ENCODE measurements at places on chromosomes 5 and 9.
A peak's percentile ranks its signal among the peaks of the same experiment; 100 is the strongest.

DNA sequence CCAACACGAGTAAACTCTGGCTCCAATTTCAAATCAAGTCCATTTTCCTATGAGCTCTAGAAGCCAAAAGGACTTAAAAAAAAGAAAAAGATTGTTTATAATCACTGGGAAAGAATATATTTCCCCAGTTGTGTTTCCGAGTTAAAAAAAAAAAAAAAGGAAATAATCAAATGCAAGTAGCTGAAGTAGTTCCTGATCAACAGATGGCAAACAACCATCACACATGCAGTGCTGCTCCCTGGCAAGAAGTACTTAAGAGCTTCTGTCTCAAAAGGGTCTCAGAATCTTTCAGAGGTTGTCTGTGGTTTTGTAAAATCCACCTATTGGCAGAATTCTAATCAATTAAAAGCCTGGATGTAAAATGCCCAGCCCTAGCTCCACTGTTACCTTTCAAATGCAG, 387.9 kb downstream of the RAB3C start:
- no peak overlapping the region for H3K4me3 ChIP-seq
- peaks cover 4% of the 10 kb centered on the region for H3K36me3 ChIP-seq
- DNase-seq, result no peak
- no peaks in the 10 kb centered on the region for H3K27me3 ChIP-seq
- H3K27ac ChIP-seq, result no peak overlapping the region

- H3K4me3 ChIP-seq, result no peak overlapping the region
- no peaks in the 10 kb centered on the region for H3K27me3 ChIP-seq
- H3K27ac ChIP-seq, result no peak overlapping the region
- H3K36me3 ChIP-seq, result no peaks in the 10 kb centered on the region
Measured at GRCh38 chr5:173829826-173830225, 58.3 kb upstream of the CPEB4 start.

DNA sequence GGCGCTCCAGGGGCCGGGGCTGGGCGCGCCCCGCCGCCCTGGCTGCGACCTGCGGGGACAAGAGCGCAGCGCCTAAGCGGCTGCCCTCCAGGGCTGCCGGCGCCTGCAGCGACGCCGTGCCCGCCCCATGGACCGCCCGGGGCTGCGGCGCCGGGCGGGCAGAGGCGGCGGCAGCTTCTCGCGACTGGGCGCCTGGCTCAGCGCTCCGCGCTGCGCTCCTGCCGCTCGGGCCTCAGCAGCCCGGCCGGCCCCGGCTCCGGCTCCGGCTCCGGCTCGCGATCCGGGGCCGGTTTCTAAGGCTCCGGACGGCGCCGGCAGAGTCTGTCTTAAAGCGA, at the start of gene PITX1:
Gene PITX1, minus strand, starts transcription at position 328 of the 335 bp plus-strand sequence. CDS start 347 bp downstream, outside the sequence.
- no peak for DNase-seq
- H3K36me3 ChIP-seq, result no peaks in the 10 kb centered on the region
- no peaks in the 10 kb centered on the region for H3K27me3 ChIP-seq
- H3K4me1 ChIP-seq, result no peaks in the 10 kb centered on the region
- H3K4me3 ChIP-seq, result peak within 1 kb of the TSS; percentile 53
- no peak within 1 kb of the TSS for H3K27ac ChIP-seq

GRCh38 chr9:70816316-70816715, 305.1 kb downstream of the TRPM3 start:
- no peaks in the 10 kb centered on the region for H3K36me3 ChIP-seq
- no peak for DNase-seq
- no peak overlapping the region for H3K4me3 ChIP-seq
- H3K27me3 ChIP-seq, result no peaks in the 10 kb centered on the region

DNA sequence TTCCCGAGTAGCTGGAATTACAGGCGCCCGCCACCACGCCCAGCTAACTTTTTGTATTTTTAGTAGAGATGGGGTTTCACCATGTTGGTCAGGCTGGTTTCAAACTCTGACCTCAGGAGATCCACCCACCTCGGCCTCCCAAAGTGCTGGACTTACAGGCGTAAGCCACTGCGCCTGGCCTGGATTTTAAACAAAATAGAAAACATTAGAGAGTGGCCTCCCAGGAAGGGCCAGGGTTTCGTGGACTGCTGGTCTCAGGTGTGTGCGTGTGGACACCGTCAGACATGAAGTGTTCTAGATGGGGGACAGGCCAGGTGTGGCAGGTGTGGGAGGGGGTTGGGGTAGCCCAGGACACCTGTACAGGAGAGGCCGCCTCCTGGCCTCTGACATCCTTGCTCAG, 7.0 kb upstream of the GBGT1 start:
- no peak overlapping the region for H3K27ac ChIP-seq

- no peak overlapping the region for H3K27ac ChIP-seq
- H3K4me3 ChIP-seq, result no peak overlapping the region
- no peaks in the 10 kb centered on the region for H3K27me3 ChIP-seq
- DNase-seq, result no peak
Measured at GRCh38 chr5:57037355-57037754, 85.4 kb upstream of the MIER3 start.

GRCh38 chr9:9362332-9362731, 1250.5 kb downstream of the PTPRD start:
- H3K27me3 ChIP-seq, result no peaks in the 10 kb centered on the region
- no peak for DNase-seq
- no peaks in the 10 kb centered on the region for H3K4me1 ChIP-seq
- H3K36me3 ChIP-seq, result no peaks in the 10 kb centered on the region
- no peak overlapping the region for H3K4me3 ChIP-seq
- H3K27ac ChIP-seq, result no peak overlapping the region

GRCh38 chr5:14946815-14947620, 75.4 kb upstream of the ANKH start:
- H3K27ac ChIP-seq, result no peak overlapping the region
- no peaks in the 10 kb centered on the region for H3K36me3 ChIP-seq
- H3K27me3 ChIP-seq, result no peaks in the 10 kb centered on the region
- H3K4me3 ChIP-seq, result no peak overlapping the region
- peaks cover 5% of the 10 kb centered on the region for H3K4me1 ChIP-seq
- DNase-seq, result no peak

DNA sequence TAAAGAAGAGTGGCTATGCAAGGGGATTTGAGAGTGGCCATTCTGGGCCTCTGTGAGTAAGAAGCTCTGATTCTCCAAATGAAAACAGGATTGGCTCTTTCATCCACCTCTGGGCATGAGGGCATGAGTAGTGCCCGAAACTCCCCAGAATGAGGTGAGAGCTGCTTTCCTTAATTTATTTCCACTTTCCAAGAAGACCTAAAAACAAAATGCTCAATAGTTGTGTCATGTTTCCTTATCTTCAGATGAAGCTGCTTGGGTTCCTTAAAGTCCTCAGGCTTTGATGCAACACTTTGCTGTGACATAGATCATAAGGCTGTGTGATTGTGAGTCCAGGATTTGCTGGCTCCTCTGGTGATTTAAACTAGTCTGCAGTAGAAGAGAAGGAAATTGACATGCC, 3.1 kb upstream of the ZCCHC10 start:
- no peaks in the 10 kb centered on the region for H3K36me3 ChIP-seq
- H3K27me3 ChIP-seq, result no peaks in the 10 kb centered on the region
- H3K4me1 ChIP-seq, result no peaks in the 10 kb centered on the region
- DNase-seq, result no peak
- no peak overlapping the region for H3K4me3 ChIP-seq

DNA sequence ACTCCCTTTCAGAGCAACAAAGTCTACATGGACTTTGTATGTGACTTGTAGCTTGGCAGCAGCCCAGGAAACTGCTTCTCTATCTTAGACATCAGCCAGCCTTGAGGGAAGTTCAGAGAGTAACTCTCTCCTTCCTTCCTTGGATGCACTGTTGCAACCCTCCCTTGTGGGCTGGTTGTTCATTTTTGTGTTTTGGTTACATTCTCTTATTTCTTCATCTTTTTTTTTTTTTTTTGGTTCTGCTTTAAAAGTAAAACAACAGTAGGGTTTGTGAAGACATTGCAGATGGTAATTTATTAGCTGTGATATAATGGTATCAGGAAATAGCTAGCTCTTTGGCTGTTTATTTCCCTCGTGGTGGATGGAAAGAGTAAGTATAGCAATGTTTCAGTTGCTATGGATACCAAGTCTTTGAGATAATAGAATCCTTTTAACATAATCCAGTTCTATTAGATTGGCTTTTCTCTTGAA, 97.9 kb upstream of the MAMDC2 start:
- no peaks in the 10 kb centered on the region for H3K4me1 ChIP-seq
- no peaks in the 10 kb centered on the region for H3K36me3 ChIP-seq
- no peak overlapping the region for H3K4me3 ChIP-seq
- H3K27ac ChIP-seq, result no peak overlapping the region
- no peaks in the 10 kb centered on the region for H3K27me3 ChIP-seq

GRCh38 chr5:118544887-118545449, 443.4 kb downstream of the DTWD2 start:
- no peak overlapping the region for H3K27ac ChIP-seq
- no peaks in the 10 kb centered on the region for H3K27me3 ChIP-seq
- no peaks in the 10 kb centered on the region for H3K36me3 ChIP-seq
- H3K4me1 ChIP-seq, result no peaks in the 10 kb centered on the region
- no peak for DNase-seq
- no peak overlapping the region for H3K4me3 ChIP-seq

DNA sequence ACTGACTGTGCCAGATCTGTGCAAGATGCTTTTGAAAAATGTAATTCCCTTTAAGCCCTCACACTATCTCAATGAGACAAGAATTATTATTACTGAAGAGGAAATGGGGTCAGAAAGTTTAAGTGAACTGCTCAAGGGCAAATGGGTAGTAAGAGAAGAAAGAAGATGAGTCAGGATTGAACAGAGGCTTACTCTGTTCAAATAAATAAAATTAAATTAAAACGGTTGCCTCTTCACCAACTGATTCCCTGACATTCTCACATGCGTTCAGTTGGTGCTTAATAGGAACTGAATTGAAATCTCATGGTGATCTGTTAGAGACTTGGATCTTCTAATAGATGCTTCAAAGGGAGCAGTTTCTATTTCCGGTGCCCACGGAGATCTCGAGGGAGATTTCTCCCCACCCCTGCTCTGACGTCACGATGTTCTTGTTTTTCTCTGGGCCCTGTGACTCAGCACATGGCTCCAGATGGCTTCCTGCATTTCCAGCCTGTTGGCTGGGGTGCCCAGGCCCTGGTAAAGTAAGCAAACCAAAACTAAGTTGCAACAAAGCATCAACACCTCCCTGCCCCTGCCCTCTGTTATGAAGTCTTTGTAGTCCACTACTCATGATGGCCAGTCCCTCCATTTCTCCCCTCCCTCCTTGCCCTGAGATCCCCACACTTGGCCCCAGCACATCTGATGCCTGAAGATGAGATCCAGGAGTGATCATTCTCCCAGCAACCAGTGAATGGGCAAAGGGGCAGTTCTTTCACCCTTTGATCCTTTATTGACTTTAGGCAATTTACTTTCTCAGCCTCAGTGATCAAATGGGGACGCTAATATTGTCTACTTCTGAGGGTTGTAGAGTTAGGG, 106.1 kb upstream of the CPEB4 start:
- H3K27ac ChIP-seq, result peak overlapping the region; percentile 13
- DNase-seq, result peak; percentile 88
- no peak overlapping the region for H3K4me3 ChIP-seq
- no peaks in the 10 kb centered on the region for H3K4me1 ChIP-seq
- no peaks in the 10 kb centered on the region for H3K36me3 ChIP-seq
- H3K27me3 ChIP-seq, result no peaks in the 10 kb centered on the region

Measured in aorta (tissue), 5 donors.